ENCODE measurements at places on chromosomes 12 and 14.

- DNase-seq: no peak
These were observed 8.8 kb upstream of the EGLN3 start for GRCh38 chr14:33959692-33960151.

DNA sequence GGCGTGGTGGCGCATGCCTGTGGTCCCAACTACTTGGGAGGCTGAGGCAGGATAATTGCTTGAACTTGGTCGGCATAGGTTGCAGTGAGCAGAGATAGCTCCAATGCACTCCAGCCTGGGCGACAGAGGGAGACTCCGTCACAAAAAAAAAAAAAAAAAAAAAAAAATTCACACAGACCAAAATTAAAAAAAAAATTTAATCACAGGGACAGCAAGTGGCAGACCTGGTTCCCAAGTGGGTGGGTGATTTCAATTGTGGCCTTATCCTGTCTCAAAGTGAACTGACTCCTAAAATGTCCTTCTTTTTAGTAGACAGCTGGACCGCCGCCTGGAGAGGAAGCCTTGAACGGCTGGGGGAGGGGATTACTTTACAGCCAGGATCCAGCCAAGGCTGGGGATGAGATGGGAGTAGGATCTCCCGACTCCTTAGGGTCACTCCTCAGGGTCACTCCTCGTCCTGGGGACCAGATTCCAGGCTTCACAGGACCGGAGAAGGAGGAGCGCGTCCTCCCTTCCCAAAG lies 1.5 kb upstream of the KCNH3 start:
- no peak for DNase-seq

DNA sequence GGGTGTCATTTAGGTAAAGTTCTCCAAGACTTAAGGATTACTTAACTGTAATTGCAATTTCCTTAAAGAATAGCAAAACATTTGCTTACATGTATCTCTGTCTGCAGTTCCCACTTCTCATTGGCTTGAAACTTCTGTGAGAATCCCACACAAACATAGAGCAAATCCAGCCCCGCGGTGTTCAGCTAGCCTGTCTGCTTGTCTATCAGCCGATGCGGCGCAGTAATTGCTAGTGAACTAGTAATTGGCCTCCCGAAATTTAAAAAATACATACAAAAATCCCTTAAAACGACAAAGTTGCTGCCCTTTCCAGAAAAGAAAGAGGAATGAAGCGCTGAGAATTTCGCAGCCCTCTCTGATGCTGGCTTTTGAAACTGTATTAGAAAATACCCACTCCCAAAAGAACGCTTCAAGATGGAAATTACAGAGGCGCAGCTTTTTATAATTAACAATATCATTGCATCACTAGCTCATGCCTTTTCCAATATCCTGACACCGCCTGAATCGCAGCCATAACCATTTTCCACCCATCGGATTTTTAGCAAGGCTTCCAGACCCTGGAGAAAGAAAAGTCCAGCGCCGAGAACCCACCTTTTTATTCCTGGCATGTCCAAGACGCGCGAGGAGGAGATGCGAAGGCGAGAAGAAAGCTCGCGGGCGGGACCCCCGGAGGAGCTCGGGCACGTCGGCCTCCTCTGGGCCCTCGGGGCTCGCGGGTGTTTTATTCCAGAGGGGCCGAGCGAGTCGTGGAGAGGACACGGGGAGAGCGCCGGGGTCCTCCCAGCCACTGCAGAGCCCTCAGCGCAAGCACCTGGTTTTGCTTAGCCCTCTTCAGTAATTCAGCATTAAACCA lies 646 bp downstream of the FBLN5 start:
- DNase-seq: no peak

DNA sequence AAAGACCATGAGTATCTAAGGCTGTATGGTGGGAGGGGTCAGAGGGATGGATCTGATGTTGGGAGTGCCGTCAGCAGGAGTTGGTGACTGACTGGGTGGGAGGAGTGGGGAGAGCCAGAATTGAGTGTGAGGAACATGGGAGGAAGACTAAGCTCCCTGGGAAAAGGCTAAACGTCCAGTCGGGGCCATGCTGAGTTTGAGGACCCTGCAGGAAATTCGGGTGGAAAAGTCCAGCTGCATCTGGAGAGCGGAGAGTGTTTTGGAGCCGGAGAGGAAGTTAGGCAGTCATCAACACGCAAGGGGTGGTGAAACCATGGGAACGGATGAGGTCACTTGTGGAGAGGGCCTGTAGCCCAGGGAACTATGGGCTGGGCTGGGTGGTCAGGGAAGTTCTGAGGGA lies 60.9 kb downstream of the ELK3 start:
- DNase-seq: no peak

- no peak for DNase-seq
These were observed 453.0 kb downstream of the ADAMTS20 start for GRCh38 chr12:43098766-43099550.

DNA sequence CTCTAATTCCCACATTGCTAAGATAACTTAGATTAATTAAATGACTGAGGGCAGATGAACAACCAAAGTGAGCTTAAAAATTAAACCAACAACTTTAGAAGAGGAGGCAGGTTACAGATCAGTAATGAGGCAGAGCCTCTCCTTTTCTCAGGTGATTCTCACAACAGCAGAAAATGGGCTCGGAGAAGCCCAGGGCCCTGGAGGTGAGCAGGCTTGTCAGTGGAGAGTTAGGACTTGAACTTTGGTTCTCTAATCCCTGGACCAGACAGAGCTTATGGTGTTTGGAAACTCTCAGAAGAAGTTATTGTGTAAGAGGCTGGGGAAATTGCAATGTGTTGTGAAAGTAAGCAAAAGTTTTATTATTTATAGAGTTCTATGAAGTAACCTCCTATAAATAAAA lies 2.8 kb downstream of the TRHDE start:
- DNase-seq: no peak

DNA sequence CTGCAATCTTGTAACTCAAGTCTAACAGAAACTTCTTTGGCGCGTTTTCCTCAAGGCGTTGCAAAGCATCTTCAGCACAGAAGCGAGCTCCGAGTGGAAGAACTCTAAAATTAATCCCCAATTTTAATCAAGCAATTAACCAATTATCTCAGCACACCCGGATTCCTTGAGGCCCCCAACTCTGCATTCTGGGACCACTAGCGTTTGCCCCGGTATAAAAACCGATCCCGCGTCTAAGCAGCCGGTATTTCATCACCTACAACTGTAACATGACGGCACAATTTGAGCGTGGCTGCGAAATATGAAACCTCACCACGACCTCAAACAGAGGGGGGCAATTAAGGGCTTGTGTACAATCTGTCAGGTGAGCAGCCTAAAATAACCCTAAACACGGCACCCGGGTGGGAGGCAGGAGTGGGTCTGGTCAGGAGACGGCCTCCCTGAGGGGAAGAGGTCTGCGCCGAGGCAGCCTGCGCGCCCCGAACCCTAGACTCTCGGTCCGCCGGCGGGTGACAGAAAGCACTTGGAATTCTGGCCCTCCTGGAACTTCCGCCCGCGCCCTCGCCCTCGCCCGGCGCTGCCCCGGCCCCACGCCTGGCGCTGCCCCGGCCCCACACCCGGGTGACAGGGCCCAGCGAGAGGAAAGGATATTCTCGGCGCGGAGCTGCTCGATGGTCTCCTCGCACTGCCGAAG lies 594 bp downstream of the ZCCHC8 start:
- peak; percentile 17 for DNase-seq
